DMS79 treated with DMSO at 0.1 percent for 48 hours (cell line): ENCODE measurements at places on chromosomes 16 and 17.

DNA sequence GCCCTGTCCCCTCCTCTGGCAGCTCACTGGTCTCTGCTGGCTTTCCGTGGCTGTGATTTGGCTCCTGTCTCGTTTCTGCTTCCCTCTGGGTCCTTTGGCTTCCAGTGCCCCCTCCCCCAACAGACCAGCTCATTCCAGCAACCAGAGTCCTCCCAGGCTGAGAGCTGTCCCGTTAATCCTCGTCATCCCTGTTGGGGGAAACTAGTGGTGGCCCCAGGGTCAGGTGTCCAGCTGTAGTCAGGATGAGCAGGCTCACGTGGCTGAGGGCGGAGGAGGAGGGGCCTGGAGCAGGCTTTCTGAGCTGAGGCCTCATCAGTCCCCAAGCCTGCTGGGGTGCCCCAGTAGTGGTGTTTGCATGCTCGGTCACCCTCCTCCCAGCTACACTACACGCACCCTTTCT lies 10.7 kb upstream of the CBX4 start:
- no peak for DNase-seq

DNA sequence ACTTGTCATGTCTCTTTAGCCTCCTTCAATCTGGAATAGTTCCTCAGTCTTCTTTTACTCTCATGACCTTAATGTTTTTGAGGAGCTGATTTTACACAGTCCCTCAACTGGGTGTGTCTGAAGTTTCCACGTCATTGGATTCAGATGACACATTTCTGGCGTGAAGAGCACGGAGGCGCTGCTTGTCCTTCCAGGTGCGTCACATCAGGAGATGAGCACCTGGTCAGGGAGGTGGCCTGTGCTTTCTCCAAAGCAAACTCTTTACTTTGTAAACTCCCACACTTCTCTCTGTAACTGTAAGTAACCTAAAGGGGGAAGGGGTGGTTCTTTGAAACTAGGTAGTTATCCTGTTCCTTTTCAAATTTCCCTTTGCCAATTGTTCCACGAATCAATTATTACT lies 52.5 kb upstream of the MNT start:
- DNase-seq, result no peak

GRCh38 chr17:17763734-17764133 lies 73.1 kb downstream of the SREBF1 start:
- no peak for DNase-seq

DNA sequence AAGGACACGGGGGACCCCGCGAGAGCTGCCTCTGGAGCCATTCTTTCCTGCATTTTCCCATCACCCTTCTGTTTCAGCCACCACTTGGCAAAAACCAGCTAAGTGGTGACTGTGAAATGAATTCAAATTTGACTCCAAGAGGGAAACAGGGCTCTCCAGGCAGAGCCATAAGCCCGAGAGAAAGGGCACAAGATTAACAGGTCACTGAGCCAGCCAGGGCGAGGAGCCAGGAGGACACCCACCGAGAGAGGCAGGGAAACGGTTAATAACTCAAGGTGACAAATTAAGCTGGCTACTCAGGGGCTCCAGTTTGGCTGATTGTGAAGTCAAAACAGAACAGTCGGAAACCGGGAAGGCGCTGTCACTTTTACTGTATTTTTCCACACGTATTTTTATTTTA lies 67.8 kb upstream of the SOX9 start:
- DNase-seq, result no peak

DNA sequence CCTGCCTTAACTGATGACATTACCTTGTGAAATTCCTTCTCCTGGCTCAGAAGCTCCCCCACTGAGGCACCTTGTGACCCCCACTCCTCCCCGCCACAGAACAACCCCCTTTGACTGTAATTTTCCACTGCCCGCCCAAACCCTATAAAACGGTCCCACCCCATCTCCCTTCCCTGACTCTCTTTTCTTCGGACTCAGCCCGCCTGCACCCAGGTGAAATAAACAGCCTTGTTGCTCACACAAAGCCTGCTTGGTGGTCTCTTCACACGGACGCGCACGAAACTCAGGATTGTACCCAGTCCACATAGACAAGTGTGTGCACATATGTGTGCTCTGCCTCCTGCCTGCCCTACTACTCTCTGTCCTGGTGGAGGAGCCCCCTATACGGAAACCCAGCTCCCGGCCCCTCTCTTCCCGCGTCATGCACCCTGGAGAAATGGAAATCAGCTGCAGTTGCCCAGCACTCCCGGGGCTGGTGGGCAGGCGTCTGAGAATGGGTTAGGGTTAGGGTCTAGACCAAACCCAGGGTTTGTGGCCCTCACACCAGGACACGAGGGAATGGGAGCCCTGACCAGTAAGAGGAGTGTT lies 2.4 kb upstream of the RHBDF1 start:
- no peak for DNase-seq

DNA sequence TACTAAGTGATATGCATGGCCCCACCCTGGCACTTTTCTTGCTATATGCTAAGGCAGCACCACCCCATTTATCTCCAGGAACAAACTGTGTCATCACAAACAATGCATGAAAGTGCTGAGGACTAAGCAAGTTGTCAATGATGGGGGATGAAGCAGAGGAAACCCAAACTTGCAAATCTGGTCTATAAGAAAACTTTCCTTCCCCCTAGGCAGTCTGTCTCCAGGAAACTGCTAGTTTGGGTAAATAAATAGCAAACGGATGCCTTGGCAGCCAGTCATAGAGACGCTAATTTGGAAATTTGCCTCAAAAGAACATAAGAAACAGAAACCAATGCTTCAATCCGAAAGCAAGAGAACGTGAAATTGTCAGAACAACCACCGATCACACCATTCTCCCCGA lies 5.6 kb upstream of the HSBP1 start:
- DNase-seq, result no peak

DNA sequence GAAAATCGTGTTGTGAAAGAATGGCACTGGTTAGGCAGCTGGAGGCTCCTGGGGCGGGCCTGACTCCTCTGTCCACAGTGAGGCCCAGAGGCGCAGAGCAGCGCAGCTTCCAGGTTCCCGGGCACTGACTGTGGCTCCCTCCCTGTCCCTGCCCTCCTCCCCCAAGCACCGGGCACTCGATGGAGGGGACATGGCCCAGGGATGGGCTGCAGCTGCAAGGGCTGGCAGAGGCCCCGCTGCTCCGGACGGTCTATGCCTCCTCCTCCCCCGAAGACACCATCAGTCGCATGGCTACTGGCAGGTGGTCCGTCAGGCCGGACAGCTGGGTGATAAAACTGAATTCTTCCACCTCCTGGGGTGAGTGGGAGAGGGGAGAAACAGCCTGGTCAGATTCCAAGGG lies 50.1 kb downstream of the PRMT7 start:
- no peak for DNase-seq

DNA sequence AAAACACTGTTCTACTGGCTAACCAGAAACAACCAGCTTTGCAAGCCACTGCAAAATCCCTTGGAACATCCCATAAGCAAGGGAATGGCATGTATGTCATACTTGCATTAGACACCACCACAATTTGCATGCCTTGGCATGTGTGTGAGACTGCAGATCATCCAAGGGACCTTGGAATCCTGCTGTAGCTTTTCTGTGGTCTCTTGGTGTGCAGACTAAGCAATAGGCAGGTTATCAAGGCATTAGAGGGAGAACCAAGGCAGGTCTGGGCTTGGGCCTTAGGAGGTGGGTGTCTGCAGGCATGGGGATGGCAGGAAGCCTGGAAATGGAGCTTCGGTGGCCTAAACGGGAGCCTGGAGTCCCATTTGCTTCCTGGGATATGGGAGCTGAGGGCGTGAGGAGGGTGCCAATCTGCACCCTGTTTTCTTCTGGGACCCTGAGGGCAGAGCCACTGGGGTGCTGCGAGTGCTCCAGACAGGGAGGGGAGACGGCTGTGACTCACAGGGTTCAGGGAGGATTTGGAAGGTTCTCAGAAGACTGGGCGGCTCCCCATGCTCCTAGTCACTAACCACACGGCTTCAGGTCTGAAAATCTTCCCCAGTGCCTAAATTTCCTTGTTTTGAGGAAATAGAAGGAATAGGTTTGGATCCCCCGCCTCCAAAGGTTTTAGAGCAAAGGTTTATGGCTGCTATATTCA lies 36.6 kb downstream of the FAM20A start:
- DNase-seq, result no peak

- no peak for DNase-seq
These were observed 6.6 kb upstream of the JUP start for GRCh38 chr17:41792845-41793783.

- DNase-seq, result peak; percentile 20
These were observed 6.5 kb upstream of the CDH5 start for GRCh38 chr16:66359811-66360608.

DNA sequence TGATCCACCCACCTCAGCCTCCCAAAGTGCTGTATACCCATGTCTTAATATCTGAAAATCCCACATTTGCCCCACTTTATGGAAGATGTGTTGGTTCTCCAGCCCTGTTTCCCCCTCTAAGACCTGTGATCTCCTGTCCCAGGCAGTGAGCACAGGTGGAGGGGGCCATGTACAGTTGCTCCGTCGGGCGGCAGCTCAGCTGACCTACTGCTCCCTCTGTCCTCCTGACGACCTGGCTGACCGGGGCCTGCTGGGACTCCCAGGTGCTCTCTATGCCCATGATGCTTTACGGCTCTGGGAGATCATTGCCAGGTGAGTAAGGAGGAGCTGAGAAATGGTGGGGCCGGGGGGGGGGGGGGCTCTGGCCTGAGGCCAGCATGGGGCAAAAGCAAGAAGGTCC lies 6.7 kb upstream of the RNASEK start:
- DNase-seq, result no peak

- DNase-seq, result no peak
These were observed 14.0 kb upstream of the SPHK1 start for GRCh38 chr17:76370261-76370993.

- no peak for DNase-seq
These were observed 12.8 kb downstream of the ATPAF2 start for GRCh38 chr17:18025945-18026776.

DNA sequence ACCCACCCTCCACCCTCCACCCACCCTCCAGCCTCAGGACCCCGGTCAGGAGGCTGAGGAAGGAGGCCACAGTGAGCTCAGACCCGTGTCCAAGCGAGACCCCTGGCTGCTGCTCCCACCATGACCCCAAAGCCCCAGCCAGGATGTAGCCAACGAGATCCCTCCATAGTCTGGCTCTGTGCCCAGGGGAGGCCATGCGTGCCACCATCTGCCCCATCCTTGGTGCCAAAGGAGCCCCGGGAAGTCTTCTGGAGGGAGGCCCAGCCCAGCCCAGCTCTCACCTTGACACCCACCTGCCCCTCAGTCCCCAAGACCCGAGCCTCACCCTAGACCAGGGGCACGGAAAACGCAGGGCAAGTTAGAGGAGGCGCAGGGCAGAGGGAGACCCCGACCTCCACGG lies 34.2 kb downstream of the PIEZO1 start:
- DNase-seq, result peak; percentile 6

DNA sequence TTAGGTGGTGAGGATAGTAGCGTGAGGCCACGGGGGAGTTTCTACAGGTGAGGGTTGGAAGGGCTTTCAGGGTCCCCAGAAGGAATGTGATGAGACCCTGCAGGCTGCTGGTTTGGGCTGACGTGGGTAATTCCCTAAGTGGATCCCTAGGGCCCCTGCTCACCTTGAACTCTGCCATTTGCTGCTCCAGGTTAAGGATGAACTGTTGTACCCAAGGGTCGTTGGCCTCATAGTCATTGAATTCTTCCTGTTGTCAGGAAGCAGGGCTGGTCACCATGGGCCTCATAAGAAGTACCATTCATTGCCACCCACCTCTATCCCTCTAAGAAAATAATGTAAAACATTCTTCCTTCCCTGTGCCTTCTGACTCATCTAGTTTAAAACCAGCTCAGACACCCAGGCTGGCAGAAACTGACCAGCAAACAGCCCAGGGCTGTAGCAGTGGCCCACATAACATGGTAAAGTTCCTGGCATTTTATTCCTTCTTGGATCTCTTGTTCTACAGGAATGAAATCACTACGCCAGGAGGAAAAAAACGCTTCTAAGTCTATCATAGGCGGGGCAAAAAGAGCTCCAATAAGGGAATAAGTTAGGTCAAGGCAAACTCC lies 27.6 kb downstream of the FCSK start:
- no peak for DNase-seq
